Osteoblast (primary cell): ENCODE measurements at places on chromosomes 12 and 14. TPM values are rescaled to one million over a fixed set of nuclear protein-coding genes. Genes with fewer than 3 reads are reported as not detected.

DNA sequence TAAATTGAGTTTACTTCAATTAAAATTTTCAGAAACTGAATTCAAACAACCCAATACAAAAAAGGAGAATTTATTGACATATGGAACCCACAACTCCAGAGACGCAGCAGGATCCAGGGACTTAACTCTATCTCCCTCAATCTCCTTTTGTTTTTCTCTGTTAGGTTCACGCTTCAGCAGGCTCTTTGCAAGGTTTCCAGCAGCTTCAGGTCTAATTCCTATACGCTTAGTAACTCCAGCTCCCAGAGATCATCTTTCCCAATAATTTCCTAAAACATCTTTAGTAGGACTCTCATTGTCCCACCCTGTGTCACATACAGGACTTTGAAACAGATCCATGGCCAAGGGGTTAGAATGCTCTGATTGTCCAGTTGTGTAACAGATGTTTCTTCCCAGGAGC is 175.2 kb downstream of the RMST start:
- H3K27ac ChIP-seq = no peak overlapping the region
- no peak overlapping the region for H3K4me3 ChIP-seq

DNA sequence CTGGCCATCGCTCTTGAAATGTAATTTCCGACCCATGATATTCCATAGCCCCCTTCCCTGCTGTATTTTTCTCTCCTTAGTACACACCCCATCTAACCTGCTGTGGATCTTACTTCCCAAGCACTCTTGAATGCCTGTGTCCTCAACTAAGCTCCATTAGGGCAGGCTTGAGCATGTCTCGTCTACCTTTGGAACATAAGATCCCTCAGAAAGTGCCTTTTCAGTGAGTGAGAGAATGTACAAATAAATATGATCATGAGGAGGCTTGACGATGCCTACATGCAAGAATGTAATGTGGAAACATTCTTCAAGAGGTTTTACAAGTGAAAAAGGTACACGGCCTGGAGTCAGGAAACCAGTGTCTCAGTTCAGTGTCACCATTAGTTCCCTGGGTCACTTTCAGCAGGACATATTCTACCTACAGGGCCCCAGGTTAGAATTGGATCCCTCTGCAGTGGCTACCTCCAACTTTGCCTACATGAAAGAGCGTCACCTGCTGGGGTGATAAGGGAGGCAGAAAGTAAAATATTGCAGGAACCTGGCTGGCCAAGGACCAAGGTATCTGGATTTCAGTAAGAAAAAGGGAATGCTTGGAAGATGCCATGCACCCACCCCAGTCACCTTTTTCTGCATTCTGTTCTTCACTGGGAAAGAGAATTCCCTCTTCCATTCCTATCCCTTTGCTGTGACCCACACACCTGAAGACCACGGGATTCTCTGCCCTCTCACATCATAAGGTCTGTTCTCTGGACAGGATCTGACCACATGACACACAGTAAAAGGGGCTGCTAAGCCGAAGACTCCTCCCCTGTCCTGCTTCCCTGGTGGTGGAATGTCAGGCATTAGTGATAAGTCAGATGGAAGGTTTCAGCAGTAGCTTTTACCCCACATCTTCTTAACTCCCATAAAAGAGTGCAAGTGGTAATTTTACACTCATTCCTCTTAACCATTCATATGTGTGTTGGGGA is 24.6 kb upstream of the SERPINA1 start:
- peaks cover 8% of the 10 kb centered on the region for H3K4me1 ChIP-seq
- H3K4me3 ChIP-seq = no peak overlapping the region
- no peak for DNase-seq

GRCh38 chr12:114420944-114421335 is 15.0 kb upstream of the TBX5 start:
- no peak overlapping the region for H3K4me3 ChIP-seq
- no peaks in the 10 kb centered on the region for H3K27me3 ChIP-seq
- no peaks in the 10 kb centered on the region for H3K36me3 ChIP-seq
- H3K4me1 ChIP-seq = no peaks in the 10 kb centered on the region

DNA sequence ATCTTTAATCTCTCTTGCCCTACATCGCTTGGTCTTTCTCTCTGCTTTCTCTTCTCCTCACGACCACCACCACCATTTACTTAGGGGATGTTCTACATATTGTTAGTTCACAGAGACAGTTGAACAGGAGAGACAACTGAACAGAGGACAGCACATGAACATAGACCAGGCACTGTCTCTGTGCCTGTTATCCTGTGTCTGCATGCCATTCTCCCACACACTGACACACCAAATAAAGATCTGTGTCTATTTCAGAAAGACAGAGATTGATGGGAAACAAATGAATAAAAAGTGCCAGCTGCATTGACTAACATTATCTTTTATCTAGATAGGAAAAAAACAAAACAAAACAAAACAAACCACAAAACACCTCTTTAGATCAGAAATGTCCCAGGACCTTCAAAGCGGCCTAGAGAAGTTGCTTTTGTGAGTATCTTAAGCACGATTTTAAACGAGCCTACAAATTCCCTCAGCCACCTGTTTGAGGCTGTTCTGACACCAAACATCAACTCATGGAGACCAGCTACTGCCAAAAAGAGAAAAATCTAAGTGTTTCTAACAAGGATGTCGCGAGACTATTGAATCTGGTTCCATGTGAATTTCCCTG is 77.6 kb upstream of the PARP11 start:
- H3K4me1 ChIP-seq = no peaks in the 10 kb centered on the region
- H3K27ac ChIP-seq = no peak overlapping the region
- no peaks in the 10 kb centered on the region for H3K36me3 ChIP-seq
- peaks cover 1% of the 10 kb centered on the region for H3K27me3 ChIP-seq

DNA sequence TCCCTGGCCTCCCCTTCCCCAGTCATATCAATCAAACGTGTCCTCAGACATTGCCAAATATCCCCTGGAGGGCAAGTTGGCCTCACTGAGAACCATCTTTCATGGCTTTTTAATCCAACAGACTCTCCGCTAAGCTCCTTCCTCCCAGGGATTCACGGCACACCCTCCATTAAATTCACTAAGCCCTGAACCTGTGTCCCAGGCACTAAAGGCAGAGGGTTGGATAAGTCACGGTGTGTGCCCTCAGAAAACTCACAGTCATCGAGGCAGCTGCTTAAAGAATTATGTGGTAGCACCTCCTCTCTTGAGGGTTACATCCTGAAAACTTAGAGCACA is 167.1 kb downstream of the PIWIL1 start:
- no peak for DNase-seq
- no peak overlapping the region for H3K4me3 ChIP-seq
- H3K27ac ChIP-seq = no peak overlapping the region

GRCh38 chr12:70732287-70732686 is 95.1 kb upstream of the PTPRB start:
- H3K4me1 ChIP-seq = no peaks in the 10 kb centered on the region
- H3K27ac ChIP-seq = no peak overlapping the region
- H3K36me3 ChIP-seq = no peaks in the 10 kb centered on the region
- H3K27me3 ChIP-seq = peaks cover 2% of the 10 kb centered on the region
- no peak overlapping the region for H3K4me3 ChIP-seq
- peak; percentile 38 for DNase-seq

Gene EPS8
- 139 and 160 TPM in 2 replicates for total RNA-seq

GRCh38 chr12:86389949-86390348 is 133.8 kb upstream of the MGAT4C start:
- H3K36me3 ChIP-seq = no peaks in the 10 kb centered on the region
- no peaks in the 10 kb centered on the region for H3K27me3 ChIP-seq
- H3K27ac ChIP-seq = no peak overlapping the region
- H3K4me1 ChIP-seq = no peaks in the 10 kb centered on the region
- no peak overlapping the region for H3K4me3 ChIP-seq
- DNase-seq = no peak

GRCh38 chr12:14950982-14951746 is 10.2 kb downstream of the ARHGDIB start:
- peaks cover 29% of the 10 kb centered on the region for H3K4me1 ChIP-seq
- DNase-seq = no peak
- H3K36me3 ChIP-seq = no peaks in the 10 kb centered on the region
- H3K4me3 ChIP-seq = no peak overlapping the region

DNA sequence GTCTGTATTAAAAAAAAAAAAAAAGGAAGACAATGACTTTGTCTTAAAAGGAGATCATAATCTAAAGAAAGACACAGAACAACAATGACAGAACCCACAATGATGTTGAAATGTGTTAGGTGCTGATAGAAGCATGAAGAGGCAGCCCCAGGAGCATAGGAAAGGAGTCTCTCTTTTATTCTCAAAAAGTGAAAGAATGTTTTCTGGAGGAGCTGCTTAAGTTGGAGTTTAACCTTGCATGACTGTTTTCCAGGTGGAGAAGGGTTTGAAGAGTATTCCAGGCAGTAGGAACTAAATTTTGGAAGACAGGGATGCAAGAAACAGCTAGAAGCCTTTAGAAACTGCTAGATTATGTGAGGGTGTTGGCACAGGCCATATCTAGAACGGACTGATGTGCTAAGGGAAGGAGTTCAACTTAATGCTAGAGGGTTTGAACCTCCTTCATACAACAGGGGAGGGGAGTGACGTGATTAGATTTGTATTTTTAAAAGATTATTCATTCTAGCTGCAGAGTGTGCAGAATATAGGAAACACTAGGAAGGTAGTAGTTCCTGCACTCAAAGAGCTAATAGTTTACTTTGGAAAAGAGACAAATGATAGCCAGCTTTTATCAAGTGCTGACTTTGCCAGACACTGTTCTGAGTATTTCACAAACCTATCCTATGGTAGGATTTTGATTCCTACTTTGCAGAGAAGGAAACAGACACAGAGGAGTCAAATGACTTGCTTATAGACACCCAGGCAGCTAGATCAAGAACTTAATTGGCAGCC is 4.6 kb upstream of the RPL6 start:
- H3K27me3 ChIP-seq = no peaks in the 10 kb centered on the region
- H3K27ac ChIP-seq = no peak overlapping the region
- no peak overlapping the region for H3K4me3 ChIP-seq
- H3K36me3 ChIP-seq = no peaks in the 10 kb centered on the region

GRCh38 chr14:65336191-65336591 is 76.3 kb upstream of the FUT8 start:
- no peak overlapping the region for H3K4me3 ChIP-seq
- no peak for DNase-seq
- peaks cover 19% of the 10 kb centered on the region for H3K4me1 ChIP-seq
- H3K27ac ChIP-seq = no peak overlapping the region
- H3K27me3 ChIP-seq = no peaks in the 10 kb centered on the region
- H3K36me3 ChIP-seq = no peaks in the 10 kb centered on the region

DNA sequence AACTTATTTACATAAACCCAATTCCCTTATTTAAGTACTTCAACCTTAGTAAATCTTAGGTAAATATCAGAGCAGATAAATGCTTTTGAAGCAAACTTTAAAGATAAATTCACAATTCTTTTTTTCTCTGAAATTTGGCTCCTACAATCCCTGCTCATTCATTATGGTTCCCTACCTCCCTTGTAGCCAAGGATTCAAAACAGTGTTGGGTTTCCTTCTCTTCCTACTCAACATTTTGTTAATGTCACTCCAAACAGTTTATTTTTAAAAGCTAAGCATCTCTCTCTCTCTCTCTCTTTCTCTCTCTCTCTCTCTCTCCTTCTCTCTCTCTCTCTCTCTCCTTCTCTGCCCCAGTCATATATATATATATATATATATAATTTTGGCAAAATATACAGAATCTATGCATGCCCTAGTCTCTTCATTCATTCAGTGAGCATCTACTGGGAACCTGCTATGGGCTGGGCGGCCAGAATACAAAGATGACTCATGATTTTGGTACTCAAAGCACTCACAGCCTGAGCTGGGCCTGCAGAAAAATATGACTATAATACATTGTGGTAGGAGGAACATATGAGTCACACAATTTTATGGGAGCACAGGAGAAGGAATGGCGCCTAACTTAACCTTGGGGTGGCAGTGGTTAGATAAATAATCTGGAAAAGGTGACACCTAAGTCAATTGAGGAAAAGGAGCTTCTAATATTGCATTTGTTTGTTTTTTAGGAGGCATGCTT is 123.7 kb upstream of the DHRS4 start:
- H3K4me1 ChIP-seq = peaks cover 10% of the 10 kb centered on the region
- H3K4me3 ChIP-seq = no peak overlapping the region
- no peaks in the 10 kb centered on the region for H3K36me3 ChIP-seq
- no peaks in the 10 kb centered on the region for H3K27me3 ChIP-seq
- no peak overlapping the region for H3K27ac ChIP-seq
- peak; percentile 86 for DNase-seq
